ENCODE measurements at places on chromosomes 5 and 9.

- peak; percentile 17 for DNase-seq
Measured at GRCh38 chr5:62256161-62257019, 49.6 kb upstream of the KIF2A start.

DNA sequence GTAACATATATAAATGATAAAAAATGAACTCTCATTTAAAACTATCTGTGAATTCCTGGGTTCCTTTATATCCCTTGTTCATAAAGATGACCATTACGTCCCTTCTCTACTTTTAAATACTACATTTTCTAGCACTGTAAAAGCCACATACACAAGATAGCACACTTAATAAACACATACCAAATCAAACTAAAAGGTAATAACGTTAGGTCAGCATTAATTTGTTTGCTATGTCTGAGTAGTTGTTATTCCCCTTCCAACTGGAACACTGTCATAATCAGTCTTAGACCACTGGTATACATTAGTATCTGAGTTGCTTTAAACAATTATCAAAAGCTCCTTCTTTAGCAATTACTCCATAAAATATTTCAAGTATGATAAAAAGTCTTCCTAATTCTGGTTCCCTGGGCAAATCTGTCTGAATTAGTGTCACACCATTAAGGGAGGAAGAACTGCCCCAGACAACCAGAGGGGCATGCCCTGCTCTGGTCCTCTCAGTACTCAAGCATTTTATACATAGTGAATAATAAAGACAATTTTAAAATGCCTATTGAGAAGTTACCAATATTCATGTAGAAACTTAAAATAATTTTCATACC lies 98.1 kb downstream of the RAPGEF6 start:
- no peak for DNase-seq

DNA sequence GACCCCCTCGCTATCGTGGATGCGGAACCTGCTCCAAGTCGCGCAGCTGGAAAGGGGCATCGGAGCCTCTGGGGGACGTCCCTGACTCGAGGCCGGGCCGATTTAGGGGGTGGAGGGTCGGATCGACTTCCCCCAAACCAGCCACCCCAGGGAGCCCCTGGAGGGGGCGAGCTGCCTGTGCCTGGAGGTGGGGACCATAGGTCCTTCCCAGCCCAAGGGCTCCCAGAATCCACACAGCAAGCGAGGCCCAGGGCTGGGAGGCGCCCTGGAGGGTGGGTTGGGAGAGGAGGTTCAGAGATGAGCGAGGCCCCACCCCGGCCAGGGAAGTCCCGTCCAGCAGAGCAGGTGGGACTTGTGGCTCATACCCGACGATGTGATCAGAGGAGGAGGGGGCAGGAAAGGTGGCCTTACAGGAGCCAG lies 147.6 kb downstream of the GAPVD1 start:
- no peak for DNase-seq

DNA sequence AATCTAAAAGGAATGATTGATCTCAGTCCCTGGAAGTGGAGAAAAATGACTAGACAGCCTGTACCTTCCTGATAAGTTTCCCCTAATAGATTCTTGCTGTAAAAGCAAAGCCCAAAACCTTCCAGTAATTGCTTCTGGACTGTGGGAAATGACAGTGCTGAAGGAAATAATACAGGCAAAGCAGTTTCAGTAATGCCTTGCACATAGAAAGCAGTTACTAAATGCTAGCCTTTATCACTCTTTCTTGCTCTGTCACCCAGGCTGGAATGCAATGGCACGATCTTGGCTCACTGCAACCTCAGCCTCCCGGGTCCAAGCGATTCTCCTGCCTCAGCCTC lies 50.3 kb downstream of the MAP1B start:
- no peak for DNase-seq

DNA sequence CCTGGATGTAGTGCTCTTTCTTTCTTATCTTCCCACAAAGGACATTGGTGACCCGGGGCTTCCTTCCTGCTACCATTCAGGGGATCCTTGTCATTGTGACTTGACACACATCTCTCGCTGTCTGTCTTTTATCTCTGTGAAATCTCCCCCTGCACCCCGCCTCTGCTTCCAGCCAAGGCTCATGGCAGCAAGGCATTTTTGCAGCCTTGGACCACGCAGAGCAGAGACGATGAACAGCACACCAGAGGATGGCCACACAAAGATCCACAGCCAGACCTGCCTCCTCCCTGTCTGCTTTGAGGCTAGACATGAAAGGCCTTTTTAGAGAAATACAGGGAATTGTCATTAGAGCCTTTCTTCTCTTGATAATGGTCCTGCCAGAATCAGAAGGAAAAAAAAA lies 549.1 kb downstream of the CDK5RAP2 start:
- DNase-seq: no peak

GRCh38 chr5:35488791-35489190 lies 128.9 kb upstream of the SPEF2 start:
- DNase-seq: peak; percentile 57

DNA sequence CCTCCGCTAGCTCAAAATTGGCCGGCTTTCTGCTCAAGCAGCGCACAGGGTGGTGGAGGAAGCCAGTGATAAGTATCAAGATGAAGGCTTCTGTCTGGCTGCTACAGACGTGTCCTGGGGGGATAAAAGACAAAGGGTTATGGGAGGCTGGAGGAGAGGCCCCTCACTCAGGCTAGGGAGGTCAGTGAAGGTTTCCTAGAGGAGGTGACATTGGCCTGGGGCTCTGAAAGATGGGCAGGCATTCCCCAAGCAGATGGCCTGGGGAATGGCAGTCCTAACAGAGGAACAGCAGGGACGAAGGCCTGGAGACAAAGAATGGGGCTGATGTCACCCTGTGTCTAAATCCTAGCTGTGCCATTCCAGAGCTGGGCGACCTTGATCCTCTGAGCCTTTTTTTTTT lies 32.3 kb downstream of the OLFML2A start:
- no peak for DNase-seq

DNA sequence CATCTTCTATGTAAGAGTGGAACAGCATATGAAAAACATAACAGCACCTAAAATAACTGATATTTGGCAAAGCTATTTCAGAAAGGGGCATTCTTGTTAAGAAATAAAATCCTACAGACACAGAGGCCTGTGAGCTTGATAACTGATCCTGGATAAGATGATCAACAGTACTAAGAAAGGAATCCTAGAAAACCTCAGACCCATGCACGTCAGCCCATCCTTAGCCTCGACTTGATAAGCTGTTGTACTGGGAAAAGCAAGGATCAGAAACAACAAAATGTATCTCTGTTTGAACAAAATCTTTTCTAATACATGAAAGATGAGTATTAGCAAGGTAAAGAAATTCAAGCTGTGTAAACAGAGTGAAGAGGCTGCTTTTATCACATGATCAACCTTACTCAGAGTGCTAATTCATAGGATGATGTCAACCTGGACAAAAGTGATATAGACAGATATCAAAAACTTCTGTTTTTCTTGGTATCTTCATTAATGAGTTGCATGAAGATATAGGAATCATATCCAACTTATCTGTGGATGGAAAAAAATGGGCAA lies 15.2 kb downstream of the LIFR start:
- DNase-seq: no peak

GRCh38 chr9:97577051-97577450 lies 56.1 kb downstream of the TSTD2 start:
- DNase-seq: peak; percentile 7

DNA sequence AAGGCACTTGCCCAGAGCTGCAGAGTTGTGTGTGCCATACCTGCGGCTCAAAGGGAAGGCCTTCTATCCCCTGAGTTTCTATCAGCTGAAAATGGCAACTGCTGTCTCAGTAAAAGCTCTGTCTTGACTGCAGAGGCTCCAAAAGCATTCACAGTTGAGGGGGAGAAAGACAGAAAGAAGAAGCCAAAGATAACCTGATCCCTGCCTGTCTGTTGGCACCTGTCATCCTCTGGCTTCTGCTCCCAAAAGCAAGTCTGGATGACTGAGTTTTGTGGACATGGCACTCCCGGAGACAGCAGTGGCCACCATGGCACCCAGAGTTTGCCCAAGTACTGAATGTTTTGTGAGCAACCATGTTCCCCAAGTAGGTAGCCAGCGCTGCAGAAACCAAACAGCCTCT lies 176.6 kb downstream of the NR3C1 start:
- DNase-seq: no peak

GRCh38 chr9:126678989-126679388 lies 65.3 kb downstream of the LMX1B start:
- no peak for DNase-seq

DNA sequence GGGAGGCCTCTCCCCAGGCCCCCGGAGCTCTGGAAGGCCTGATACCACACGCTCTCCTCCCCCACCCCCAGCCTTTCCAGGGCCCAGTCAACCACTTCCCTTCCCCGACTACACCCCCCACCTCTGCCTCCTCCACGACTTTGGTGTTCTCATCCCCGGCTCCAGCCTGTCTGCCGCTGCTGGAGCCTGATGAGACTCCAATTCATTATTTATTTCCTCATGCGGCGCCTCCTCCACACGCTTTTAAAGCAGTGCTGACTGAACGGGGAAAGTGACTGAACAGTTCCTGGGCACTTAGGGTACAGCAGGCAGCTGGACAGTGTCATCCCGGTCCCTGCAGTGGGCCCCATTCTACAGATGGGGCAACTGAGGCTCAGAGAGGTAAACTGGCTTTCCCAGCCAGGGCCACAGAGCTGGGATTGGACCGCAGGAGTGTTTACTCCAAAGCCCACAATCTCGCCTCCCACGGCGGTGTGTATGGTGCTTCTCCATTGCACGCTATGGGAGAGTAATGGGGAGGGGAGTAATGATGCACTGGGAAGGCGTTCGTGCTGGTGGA lies 15.9 kb upstream of the RPL26L1 start:
- DNase-seq: no peak

- peak; percentile 36 for DNase-seq
Measured at GRCh38 chr9:114696814-114697544, 15.0 kb upstream of the TEX48 start.

- DNase-seq: no peak
Measured at GRCh38 chr5:8961219-8961618, 584.7 kb downstream of the SEMA5A start.

DNA sequence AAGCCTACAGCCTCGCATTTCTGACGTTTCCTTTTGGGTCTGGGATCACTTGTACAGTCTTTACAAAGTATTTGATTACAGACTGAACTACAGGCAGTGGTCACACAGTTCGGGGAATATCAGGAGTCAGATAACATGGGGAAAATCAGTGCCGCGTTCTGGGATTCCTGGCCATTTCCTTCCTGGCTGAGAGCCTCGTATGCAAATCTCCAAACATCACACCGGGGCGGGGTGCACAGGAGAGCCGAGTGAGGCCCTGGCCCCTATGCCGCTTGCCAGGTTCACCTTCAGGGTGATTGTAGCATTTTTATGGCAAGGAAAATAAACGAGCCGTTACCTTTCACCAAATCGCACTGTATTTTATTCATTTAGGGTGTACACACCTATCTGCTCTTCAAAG lies 29.6 kb upstream of the SLC9A3 start:
- DNase-seq: no peak

- no peak for DNase-seq
Measured at GRCh38 chr9:126755317-126755875, 49.4 kb upstream of the ZBTB43 start.

DNA sequence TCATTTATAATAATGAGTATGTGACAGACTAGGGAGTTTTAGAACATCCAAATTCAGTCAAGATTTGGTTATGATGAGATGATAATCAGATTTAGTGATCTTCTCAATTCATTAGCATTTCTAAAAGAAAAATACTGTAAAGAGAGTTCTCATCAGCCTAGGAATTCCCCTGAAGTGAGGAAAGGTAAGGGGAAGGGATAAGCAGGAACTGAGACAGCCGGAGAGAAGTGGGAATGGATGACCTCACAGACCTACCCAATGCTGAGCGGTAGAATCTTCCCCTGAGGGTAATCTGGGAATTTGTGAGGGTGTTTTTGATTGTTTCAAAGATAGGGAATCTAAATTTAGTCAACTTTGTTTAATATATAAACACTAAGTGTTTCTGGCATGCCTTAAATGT lies 16.7 kb upstream of the GPBP1 start:
- no peak for DNase-seq

DNA sequence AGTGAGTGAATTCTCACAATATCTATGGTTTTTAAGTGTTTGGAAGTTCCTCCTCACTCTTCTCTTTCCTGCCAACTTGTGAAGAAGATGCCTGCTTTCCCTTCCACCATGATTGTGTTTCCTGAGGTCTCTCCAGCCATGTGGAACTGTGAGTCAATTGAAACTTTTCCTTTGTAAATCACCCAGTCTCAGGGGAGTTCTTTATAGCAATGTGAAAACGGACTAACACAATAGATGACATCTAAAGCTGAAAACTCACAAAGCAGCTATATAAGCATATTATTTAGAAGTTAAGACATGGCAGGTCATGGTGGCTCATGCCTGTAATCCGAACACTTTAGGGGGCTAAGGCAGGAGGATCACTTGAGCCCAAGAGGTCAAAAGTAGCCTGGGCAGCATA lies 130.2 kb downstream of the ARRDC3 start:
- no peak for DNase-seq

DNA sequence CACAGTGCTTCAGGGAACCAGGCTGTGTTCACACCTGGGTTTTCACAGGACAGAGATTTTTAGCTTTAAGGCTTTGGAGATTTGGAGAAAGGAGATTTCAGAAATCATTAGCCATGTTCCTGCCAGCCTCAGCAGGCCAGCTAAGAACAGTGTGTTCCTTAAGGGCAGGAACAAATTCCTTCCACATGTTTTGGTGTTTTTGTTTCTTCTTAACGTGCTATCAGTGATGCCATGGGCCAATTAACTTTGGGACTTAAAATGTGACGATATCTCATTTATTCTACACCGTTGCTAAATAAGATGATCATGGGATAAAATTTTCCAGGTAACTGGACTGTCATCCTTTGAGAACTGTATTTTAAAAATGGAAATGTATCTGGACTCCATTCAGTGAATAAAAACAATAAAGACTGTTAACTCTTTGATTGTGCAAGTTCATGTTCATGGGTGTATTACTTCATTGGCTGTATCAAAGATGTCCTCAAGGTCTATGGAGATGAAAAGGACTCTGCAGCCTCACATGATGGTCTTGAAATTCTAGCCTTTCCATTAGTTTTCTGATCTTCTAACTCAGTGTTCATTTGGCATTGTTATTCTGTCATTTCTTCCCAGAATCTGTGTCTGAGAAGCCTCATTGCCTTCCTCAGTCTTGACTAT lies 72.3 kb downstream of the ZNF366 start:
- DNase-seq: no peak

DNA sequence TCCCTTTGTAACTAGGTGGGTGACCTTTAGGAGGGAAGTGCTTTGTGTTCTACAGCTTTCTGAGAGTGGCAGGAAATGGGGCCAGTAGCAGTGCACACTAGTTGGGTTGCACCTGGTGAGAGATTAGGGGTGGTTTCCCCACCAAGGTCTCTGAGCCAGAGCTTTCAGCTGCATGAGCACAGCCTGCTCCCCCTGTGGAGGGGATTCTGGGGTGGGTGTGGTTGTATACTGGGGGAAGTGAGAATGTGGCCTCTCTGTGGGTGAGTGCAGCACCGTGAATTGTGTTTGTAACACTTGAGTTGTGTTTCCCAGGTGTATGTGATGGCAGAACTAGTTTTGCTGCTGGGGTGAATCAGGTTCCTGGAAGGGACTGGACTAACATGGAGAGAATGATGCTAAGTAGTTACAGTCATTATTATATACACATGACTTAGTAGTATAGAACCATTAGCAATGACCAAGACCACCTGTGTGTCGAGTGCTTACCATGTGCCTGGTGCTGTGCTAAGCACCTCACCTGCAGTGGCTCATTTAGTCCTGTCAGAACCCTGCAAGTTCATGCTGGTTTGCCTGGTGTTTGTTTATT lies 11.8 kb upstream of the CXXC5 start:
- DNase-seq: peak; percentile 63

All from MV-4-11 (cell line).